IMR-90 (cell line): ENCODE measurements at places on chromosomes 5 and 9. TPM values are rescaled to one million over a fixed set of nuclear protein-coding genes. Genes with fewer than 3 reads are reported as not detected.

- no peak for DNase-seq
Observed at GRCh38 chr9:105219291-105219805, 25.1 kb upstream of the SLC44A1 start.

GRCh38 chr5:6616632-6617031 is 16.2 kb downstream of the NSUN2 start:
- no peak for DNase-seq

The SYK gene
- total RNA-seq: not detected in 2 replicates

- peak; percentile 89 for DNase-seq
Observed at GRCh38 chr9:16626577-16627130, 243.8 kb downstream of the BNC2 start.

GRCh38 chr9:118478752-118479151 is 774.5 kb downstream of the TLR4 start:
- DNase-seq: no peak

The PCDHGA12 gene
- 8.8 and 9.7 TPM in 2 replicates for total RNA-seq

- DNase-seq: no peak
Observed at GRCh38 chr9:129875181-129875611, 39.9 kb downstream of the USP20 start.

DNA sequence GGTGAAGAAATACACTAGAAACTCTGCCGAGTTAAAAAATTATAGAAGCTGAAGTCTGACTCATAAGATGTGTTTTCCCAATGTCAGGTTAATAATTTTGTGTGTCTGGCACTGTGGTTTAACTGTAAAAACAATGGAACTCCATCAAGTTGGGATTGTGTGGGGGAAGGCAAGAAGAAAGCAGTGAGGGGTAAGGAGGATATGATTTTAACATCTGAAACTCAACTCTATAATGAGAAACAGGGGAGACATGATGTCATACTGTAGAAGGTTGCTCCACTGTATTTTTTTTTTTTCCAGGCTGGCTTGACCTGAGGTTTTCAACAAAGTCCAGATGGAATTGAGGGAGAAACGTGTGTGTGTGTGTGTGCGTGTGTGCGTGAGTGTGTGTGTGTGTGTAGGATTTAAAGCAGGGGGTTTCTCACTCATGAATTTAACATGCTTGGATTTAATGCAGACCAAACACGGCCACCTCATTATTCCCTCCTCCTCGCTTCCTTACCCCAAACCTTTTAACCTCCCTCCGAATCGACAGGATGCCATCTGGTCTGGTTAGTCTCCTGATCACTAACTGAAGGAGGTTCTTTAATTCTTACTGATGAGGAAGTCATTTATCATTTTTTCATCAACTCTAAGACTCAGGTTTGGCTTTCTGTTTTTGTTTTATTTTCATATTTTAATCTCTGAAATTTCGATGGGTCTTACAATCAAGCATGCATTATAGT is 140.2 kb upstream of the LPAR1 start:
- DNase-seq: peak; percentile 95

DNA sequence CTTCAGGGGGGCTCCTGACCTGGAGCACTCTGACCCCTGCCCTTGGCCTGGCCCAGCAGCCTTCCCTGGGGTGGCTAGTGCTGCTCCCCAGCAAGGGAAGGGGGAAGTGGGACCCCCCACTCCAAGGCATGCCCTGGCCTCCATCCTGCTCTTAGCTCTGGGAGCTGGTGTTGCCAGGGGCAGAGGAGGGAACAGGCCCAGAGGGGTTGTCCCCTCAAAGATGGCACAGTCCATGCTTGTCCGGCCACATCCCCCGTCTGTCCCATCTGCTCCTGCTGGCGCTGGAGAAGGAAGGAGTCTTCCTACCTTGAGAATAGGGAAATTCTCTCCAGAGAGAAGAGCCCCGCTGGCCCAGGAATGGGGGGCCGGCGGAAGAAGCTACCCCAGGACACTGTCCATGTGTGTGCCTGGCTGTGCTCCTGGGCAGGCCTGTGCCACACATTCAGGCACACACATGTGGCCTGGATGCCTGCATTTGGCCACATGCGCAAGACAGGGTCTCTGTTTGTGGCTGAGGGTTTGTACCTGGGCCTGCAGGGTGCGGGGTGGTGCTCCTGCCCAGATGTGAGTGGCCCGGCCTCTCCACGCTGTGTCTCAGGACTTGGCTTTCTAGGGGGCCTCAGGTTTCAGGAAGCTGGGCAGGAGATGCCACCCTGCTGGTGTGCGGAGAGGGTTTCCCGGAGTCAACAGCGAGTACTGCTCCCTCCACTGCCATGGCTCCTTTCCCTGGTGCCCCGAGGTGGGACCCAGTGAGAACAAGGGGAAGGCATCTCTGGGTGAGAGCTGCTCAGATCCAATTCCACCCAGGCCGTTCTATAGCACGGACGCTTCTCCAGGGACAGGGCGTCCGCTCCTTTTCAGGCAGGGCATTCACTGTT is 247.1 kb downstream of the PBX3 start:
- no peak for DNase-seq

The SPATA31C1 gene
- not detected in 2 replicates for total RNA-seq

DNA sequence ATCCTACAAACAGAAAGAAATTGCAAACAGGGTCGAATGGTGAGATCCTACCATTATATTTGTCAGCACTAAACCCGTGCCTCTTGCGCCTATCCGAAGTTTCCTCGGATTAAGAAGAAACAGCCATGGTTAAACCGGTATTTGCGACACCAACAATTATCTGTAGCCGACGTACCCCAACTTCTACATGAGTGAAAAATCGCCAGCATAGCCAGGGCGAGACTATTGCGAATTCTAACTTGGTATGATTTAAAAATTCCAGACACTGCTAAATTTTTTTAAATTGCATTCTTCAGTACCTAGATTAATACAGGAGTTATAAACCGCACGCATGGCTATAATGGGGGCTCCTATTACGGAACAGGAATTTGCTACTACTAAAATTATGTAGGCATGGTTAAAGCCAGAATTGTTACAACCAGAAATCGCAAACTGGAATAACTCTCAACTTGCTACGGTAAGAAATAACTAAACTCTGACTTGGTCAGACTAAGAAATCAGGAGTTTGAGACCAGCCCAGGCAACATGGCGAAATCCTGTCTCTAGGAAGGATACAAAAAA is 25.3 kb upstream of the ANXA2R start:
- DNase-seq: peak; percentile 50

GRCh38 chr5:68122439-68123328 is 92.9 kb upstream of the PIK3R1 start:
- DNase-seq: no peak

GRCh38 chr9:7174884-7175283 is 417.1 kb downstream of the KDM4C start:
- DNase-seq: no peak

DNA sequence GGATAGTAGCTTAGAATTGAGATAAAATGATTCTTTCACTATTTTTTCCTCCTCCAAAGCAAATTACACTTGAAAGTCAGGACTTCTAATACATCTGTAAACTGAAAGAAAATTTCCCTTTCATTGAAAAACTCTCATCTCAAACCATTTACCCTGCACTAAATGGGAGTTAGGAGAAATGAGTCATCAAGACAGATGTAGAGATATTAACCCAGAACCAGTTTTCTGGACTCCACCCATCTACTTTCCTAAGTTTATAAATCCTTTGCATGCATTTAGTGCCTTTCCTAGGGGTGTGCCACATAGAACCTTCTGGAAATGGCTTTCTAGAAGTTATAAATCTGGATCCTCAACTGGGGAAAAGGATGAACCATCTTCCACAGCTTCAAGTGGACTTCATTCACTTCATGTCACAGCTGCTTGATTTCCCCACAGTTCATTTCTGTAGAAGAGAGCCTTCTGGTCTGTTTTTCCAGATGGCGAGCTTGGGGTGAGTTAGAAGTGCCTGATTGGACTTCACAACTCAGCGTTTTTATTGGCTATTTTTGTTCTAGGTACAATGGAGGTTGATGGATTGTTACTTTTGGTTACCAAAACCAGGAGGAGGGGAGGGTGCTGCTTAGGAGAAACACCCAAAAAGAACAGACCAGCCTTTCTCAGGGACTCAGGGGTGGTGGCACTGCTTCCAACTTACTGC is 72.5 kb upstream of the GPR151 start:
- DNase-seq: no peak

The CNTNAP3 gene
- 0.90 and 1.1 TPM in 2 replicates for total RNA-seq

GRCh38 chr9:109428854-109429253 is 69.3 kb downstream of the PTPN3 start:
- no peak for DNase-seq

DNA sequence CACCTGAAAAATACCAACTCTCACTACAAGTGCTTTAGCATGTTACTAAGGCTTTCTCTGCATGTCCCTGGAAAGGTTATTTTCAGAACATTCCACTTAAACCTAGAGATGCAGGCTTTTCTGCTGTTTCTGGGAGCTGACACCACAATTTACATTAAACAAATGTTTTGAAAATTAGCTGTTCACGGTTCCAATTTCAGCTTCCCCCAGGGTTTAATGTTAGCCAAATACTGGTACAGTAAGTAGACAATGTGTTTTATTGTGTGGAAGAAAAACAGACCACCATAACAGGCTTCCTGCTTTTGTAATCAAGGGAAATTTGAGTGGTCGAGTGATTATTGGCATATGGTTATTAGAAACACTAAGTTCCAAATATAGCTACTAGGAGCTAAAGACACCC is 32.0 kb downstream of the MACROH2A1 start:
- DNase-seq: peak; percentile 77

GRCh38 chr5:98700730-98701129 is 72.7 kb upstream of the RGMB start:
- DNase-seq: no peak

The ACOT12 gene
- total RNA-seq: not detected in 2 replicates

The UBE2QL1 gene
- total RNA-seq: not detected in 2 replicates

GRCh38 chr5:40572937-40573336 is 106.8 kb upstream of the PTGER4 start:
- peak; percentile 88 for DNase-seq

DNA sequence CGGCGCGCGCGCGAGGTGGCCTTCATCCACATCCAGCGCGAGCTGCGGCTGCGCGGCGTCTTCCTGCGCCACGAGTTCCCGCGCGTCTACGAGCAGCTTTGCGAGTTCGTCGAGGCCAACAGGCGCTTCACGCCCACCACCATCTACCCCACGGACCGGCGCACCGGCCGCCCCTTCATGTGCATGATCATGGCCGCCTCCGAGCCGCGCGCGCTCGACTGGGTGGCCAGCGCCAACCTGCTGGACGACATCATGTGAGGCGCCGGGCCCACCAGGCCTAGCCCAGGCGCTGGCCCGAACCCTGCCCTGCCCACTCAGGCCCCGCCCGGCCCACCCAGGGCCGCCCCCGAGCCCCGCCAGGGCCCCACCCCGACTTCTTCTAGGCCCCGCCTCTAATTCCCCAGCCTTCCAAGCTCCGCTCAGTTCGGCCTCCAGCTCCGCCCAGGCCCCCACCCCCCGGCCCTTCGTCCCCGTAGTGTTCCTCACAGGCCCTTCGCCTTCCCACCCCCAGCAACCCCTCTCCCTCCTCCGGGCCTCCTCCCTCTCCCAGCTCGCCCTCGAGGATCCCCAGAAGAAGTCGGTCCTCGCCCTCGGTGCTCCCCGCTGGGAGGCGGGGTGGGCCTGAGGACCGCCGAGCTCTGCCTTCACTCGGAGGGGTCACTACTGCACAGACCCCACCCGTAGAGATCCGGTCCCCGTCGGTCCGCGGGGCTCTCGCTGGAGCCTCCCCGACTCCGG is 2.0 kb upstream of the PHPT1 start:
- DNase-seq: peak; percentile 39

DNA sequence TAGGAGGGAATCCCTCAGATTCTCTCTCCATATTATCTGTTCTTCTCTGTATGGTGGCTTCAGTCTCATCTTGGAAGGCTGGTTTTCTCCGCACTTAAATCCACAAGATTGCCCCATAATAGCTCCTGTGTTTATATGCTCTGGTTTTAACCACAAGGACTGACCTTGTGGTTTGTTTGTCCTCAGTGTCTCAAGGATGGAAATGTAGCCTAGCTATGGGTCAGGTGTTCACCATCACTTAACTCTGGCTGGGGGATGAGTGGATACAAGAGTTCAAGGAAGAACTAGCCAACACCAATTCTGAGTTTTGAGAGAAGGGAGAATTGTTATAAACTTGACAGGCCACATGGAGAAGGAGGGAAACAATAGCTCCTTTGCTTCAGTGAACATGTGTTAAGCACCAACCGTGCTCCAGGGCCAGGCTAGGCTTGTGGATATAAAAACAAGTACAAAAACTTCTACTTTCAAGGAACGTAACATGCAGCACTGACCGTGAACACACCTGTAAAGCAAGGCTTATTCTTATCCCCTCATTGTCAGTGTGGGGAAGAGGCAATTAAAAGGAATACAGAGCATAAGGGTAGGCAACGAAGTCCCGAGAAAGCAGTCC is 75.6 kb upstream of the VLDLR start:
- no peak for DNase-seq

DNA sequence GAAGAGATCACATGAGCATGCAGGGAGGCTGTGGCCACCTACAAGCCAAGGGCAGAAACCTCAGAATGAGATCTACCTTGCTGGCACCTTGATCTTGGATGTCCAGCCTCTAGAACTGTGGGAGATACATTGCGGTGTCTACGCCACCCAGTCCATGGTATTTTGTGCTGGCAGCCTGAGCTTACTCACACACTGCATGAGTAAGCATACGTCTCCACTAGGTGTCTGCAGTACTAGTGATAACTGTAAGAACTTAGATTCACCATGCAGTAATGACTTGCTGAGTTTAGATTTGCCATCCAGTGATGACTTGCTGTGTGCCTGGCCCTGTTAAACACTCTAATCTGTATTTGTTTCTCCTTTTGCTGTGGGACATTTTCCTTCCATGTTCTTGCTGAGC is 417.7 kb downstream of the GADD45G start:
- no peak for DNase-seq

GRCh38 chr9:120001536-120001935 is 578.4 kb downstream of the CDK5RAP2 start:
- DNase-seq: no peak

DNA sequence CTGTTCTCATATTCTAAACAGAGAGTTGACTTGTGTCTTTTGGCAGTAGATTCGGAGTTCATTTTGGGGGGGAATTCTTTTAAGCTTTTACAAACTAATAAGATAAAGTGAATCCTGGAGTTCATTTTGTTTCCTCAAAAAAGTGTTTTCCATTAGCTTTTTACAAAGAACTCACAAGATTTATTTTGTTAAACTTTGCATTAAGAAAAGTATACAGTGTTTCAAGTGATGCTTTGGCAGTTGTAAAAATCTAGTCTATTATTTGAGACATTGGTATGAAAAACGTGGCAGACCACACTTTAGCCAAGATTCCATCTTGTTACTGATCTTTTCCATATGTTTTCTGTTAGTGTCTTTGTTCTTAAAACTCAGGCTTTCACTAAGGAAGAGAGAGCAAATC is 1.2 kb upstream of the OMD start:
- peak; percentile 65 for DNase-seq

The CDO1 gene
- total RNA-seq: 3.3 and 8.6 TPM in 2 replicates

- DNase-seq: no peak
Observed at GRCh38 chr5:68365889-68366288, 150.3 kb downstream of the PIK3R1 start.

The DMRT3 gene
- not detected in 2 replicates for total RNA-seq

- DNase-seq: no peak
Observed at GRCh38 chr5:91727463-91727862, 344.3 kb upstream of the ARRDC3 start.
